K562 (cell line): ENCODE measurements at places on chromosomes 3 and 15.

DNA sequence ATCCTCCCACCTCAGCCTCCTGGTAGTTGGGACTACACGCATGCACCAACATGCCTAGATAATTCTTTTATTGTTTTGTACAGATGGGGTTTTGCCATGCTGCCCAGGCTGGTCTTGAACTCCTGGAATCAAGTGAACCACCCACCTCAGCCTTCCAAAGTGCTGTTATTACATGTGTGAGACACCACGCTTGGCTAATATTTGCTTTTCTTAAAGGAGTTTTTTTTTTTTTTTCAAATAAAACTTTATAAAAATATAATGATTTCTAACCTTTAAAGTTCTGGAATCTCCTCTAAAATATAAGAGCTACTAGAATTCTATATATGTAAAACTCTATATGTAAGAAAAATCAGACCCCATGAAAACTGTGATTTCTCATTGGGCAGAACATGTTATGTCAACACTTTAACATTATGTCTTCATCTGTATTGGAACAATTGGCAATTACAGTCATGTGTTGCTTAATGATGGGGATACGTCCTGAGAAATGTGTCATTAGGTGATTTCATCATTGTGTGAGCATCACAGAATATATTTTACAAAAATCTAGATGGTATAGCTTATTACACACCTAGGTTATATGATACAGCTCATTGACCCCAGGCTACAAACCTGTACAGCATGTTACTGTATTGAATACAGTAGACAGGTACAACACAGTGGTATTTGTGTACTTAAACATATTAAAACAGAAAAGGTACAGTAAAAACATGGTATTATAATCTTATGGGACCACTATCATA lies 377.0 kb downstream of the PLCL2 start:
- DNase-seq, result no peak

DNA sequence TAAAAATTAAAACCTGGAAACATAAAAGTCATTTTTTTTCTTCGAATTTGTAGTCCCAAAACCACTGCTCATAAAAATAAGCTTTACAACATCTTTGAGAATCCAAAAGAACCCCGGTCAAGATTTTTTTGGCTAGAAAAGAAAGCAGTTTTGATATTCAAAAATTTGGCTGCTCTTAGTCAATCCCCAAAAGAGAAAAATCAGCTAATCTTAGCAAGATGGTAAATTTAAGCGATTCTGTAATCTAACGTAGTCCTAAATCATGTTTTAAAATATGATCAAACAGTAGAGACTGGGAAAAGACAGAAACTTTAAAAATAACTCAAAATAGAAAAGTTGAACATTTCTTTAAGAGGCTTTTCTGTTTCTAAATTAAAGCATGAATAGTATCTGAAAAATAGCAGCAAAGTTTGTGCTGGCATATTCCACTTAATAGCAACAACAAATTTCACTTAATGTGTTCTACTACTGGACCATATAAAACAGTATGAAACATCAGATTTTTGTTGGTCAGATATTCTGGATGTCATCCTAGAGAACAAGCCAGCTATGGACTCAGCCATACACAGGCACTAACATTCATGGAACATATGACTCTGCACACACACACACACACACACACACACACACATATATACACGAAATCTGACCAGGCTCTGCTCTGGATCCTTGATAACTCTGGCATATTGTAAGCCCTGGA lies 19.1 kb upstream of the NR2F2 start:
- DNase-seq, result no peak

DNA sequence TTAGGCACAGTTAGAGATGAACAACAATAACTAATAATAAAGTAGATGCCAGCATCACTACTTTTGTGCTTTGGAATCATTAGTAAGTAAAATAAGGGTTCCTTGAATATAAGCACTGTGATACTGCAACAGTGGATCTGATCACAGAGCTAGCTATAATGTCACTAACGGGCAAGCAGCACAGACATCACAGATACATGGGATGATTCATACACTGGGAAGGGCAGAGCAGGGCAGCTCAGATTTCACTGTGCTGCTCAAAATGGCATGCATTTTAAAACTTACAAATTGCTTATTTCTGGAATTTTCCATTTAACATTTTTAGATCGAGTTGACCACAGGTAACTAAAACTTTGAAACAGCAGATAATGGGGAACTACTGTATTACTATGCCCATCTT lies 476.6 kb downstream of the FHIT start:
- DNase-seq, result no peak

DNA sequence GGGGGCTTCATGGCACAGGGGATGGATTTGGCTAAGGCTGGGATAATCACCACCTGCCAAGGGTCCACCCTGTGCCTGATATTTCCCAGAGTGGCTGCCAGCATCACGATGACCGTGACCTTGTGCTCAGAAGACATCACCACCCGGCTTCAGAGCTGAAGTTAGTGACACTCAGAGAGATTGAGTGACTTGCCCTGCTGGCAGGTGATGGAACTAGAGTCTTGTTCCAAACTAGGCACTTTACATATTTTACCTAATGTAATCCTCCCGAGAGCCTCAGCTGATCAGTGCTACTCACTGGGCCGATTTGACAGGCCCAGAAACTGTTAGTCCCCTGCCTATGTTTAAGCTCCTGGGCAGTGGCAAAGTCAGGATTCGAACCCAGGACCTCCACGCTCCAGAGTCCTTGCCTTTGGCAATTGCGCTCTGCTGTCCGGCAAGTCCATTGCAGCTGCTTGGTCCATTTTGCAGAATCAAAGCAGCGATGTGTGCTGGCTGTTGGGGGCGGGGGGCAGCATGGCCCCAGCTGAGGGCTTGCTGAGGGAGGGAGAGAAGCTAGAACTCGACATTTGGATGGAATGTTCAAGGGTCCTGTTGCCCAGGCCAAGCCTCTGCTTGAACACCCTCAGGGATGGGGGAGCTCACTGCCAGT lies 74.8 kb upstream of the GATA2 start:
- no peak for DNase-seq

DNA sequence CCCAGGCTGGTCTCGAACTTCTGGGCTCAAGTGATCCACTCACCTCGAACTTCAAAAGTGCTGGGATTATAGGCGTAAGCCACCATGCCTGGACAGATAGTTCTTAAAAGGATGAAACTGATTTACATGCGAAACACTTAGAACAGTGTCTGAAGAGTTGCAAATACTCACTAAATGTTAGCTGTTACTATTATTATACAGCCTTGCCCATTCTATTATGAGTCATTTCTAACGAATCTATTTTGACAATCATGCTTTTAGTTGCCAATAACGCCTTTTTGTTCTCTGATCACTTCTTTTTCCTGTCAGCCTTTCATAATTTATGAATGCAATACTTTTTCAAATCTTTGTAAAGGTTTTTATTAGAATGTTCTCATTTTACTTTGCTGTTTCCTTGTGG lies 112.7 kb downstream of the SNRK start:
- DNase-seq, result no peak

- DNase-seq, result no peak
Observed at GRCh38 chr3:22959593-22959992, 243.5 kb upstream of the UBE2E2 start.

- peak; percentile 91 for DNase-seq
Observed at GRCh38 chr3:195140816-195141793, 129.9 kb downstream of the XXYLT1 start.

GRCh38 chr3:35641331-35641730 lies 2.0 kb downstream of the ARPP21 start:
- no peak for DNase-seq

- no peak for DNase-seq
Observed at GRCh38 chr3:39433642-39434041, 27.1 kb downstream of the RPSA start.
